ENCODE measurements at places on chromosomes 13 and 19.

- no peak for DNase-seq
These were observed 20.4 kb downstream of the ZNF574 start for GRCh38 chr19:42096255-42096837.

GRCh38 chr19:43690890-43691289 lies 20.9 kb upstream of the PLAUR start:
- no peak for DNase-seq

DNA sequence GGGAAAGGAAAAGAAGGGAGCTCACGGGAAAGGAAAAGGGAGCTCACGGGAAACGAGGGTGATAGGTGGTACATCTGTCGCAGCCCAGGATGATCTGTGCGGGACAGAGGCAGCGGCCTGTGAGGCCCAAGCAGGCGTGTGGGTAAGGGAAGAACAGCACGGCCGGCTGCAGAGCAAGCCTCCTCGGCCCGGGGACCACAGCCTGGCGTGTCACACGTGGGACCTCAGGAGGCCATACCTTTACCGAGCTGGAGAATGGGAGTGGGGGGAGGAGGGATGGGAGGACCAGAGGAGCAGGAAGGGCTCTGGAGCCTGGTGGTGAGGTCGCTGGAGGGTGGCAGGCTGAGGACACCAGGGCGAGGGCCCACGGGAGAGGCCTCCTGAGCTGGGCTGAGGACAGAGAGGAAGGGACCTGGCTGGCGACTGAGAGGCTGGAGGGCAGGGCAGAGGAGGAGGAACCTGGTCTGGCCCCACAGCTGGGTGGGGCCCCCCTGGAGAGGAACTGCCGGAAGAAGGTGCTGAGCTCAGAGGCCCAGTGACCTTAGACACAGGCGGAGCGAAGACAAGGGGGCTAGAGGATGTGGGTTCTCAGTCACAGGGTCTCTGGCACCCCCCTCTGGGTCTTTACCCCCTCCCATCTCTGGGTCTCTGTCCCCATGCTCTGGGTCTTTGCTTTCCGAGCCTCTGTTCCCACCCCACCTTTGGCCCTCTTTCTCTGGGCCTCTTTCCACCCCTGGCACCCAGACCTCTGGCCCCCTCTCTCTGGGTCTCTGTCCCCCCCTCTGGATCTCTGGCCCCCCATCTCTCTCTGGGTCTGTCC lies 2.9 kb upstream of the FTL start:
- no peak for DNase-seq

- DNase-seq: no peak
These were observed 5.3 kb downstream of the MATK start for GRCh38 chr19:3780786-3781304.

DNA sequence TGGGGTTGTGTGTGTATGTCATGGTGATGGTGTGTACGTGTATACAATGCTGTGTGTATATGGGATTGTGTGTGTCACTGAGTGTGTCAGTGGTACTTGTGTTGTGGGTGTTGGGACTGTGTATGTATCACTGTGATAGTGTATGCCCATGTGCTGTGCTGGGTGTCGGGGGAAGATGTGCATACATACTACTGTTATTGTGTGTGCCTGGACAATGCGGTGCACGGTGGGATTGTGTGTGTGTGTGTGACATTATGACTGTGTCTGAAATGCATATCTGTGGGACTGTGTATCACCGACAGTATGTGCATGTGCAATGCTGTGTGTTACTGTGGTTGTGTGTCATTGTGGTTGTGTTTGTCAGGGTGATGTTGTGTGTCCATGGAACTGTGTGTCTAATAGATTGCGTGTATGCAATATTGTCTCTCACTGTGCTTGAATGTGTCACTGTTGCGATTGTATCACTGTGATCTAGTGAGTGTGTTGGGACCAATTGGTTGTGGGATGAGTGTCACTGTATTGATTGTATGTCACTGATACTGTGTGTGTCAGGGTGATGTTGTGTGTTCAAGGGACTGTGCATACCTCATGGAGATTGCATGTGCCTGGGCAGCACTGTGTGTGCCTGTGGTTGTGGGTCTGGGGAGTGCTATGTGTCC lies 11.0 kb upstream of the BBC3 start:
- DNase-seq: no peak

GRCh38 chr13:42101821-42102585 lies 53.6 kb downstream of the DGKH start:
- no peak for DNase-seq

DNA sequence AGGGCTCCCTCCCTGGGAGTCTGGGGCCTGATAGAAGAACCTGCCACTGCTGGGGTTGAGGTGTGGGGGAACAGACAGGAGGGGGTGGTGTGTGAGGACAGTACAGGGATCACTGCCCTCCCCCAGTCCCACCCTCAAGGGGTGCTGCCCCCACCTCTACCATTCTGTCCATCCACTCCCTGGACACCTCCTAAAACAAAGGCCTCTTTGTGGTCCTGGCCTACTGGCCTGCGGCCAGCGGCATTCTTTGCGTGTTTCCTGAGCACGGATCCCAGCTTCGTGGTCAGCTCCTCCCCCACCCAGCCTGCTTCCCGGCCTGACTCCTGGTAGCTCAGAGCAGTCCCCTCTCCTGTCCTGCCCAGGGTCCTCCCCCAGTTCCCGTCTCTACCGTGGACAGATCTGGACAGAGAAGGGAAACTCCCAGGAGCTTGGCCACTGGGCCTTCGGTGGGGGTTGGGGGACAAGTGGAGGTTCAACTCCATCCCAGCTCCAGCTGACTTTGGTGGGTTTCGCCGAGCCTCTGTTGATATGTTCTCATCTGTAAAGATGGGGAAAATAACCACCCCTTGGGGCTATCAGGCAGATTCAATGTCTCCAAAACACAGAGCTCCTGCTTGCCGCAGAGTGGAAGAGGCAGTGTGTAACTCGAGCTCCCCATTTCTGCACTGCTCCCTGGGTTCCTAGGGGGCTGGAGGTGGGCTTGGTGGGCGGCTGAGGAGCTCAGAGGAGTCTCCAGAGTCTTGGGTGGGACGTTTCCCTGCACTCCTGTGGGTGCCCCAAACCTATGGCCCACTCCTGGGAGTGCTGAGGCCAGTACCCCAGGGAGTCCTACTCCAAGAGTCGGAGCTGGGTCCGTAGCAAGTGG lies 48.7 kb downstream of the LYL1 start:
- DNase-seq: no peak

GRCh38 chr13:43324129-43324528 lies 300.7 kb downstream of the DNAJC15 start:
- no peak for DNase-seq

DNA sequence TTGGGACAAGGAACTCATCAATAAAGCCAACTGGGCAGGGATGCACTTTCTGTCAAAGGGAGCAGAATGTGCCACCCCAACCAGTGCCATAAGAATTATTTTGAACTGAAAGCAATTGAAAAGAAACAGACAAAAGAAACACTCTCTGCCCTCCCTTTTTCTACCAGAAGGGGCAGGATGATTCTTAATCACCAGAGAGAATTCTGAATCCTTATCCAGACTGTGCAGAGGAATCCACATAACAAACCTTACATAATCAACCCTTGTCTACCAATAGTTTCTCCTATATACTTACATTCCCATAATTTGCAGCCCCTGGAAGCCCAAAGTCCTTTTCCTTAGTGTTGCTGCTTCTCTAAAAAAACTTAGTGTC lies 520.7 kb upstream of the NBEA start:
- DNase-seq: no peak

DNA sequence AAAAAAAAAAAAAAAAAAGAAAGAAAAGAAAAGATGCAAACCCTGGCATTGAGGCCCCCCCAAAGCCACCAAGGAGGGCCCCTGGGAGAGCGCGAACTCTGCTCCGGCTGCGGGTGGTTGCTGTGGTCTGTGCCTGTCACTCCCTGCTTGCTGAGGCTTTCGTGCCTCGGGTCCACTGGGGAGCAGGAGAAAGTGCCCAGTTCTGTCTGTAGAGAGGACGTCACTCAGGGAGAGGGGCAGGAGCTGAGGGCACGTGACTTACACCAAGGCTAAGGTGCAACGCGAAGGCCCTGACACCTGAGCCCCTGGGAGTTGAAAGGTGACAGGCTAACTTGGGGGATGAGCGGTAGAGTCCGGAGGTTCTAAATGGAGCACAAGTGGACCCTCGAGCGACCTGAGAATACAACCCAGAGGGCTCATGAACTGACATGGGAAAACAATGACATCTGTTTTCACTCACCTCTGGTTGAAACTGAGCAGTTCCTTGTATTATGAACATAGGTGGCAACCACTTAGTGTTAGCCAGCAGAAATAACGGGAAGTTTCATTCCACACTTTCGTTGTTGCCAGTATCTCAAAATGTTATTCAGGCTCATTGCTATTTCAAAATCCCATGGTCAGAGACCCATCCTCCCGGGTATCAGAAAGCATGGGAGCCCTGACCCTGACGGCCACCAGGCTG lies 69.2 kb upstream of the TM9SF2 start:
- no peak for DNase-seq

- DNase-seq: no peak
These were observed 66.3 kb downstream of the IRS2 start for GRCh38 chr13:109719962-109720646.

- DNase-seq: no peak
These were observed 65.8 kb upstream of the ZNF91 start for GRCh38 chr19:23461120-23461519.

- no peak for DNase-seq
These were observed 11.5 kb upstream of the CAPNS1 start for GRCh38 chr19:36128392-36128736.

DNA sequence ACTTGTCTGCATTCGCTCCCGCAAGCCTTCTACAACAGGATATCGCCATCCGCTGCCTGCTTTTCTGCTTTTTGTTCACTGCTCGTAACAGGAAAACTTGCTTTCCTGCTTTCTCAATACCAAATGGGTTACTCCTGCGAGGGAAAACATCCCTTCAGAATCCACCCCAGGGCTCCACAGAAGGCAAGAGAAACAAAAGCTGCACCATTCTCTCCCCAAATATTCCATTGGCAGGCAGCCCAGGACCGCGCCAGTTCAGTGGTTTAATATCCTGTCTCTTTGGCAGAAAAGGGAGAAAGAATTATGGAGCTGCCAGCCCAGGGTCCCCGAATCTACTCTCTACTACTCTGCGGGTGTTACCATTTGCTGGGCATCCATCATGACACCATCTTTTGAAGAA lies 84.7 kb upstream of the DOCK9 start:
- no peak for DNase-seq

DNA sequence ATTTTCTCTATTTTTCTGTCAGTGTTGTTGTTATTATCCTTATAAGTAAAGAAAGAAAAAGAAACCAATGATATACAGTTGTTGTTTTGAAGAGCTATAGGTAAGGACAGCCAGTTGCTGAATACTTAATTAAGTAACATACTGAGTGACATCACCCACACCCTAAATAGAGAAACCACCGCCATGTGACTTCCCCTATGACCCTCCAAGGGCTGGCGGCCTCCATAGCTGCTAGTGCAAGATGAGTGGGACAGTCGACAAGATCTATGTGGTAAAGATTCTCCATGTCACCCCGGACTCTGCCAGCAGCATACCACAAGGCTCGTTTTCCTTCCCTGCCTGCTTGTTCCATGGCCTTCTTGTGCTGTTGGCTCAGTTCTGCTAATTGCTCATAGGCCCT lies 221.1 kb downstream of the DNAJC15 start:
- no peak for DNase-seq

Data from activated CD8-positive, alpha-beta memory T cell treated with anti-CD3 and anti-CD28 coated beads for 4 hours (primary cell).